ENCODE measurements at places on chromosomes 2 and 18. TPM values are rescaled to one million over a fixed set of nuclear protein-coding genes. Genes with fewer than 3 reads are reported as not detected.
A peak's percentile ranks its signal among the peaks of the same experiment; 100 is the strongest.

DNA sequence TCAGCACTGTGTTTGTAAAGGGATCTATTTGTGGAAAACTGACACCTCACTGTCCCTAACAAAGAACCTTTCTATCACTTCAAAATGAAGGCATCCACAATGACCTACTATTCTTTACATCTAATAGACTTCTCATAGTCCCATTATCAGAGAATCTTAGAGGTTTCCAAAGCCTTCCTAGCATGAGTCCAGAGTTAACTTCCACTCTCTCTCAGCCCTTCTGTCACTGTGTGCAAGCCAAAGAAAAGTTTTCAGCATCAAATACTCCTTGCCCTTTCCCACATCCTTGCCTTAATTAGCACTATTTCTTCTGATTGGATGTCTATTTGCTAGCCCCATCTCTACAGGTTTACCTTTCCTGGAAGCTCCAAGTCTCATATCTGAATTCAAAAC lies 178.5 kb downstream of the ERBB4 start:
- DNase-seq, result no peak

DNA sequence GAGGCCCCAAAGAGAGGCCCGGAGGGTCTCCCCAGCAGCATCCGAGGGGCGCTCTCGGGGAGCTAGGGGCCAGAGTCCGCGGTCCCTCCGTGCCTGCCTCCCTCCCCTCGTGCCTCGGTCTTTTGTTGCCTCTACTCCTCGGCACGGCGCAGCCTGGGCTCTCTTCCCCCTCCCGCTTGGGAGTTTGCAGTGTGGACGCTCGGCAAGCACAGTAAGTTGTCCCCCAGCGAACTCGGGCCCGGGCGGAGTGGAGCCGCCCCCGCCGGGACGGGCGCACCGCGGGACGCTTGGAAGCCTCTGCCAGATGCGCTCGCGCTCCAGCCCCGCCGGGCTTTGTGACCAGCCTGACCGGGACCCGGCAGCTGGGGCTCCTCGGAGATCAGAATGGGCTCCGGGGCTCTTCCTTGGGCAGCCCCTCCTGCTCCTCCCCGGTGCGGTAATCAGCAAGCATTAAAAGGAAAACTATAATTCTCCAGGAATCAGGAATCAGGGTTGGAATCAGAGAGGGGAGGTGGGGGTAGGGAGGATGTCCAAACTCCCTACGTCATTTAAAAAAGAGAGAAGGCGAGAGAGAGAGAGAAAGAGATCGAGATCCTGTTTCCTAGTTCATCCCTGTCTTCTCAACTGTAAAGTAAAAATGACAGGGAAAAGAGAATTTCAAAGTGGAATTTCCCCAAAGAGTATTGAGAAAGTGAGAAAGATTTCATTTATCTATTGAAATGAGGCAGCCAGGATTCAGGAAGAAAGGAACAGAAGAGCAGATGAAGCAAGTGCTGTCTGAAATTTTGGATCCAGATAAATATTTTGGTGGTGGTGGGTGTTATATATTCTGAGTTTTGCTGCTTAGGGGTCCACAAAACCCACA lies 786 bp upstream of the TMEM200C start:
- no peak for DNase-seq

- no peak for DNase-seq
Observed at GRCh38 chr2:15127876-15128275, 433.3 kb downstream of the NBAS start.

GRCh38 chr18:48666613-48667012 lies 127.8 kb downstream of the CTIF start:
- DNase-seq, result peak; percentile 33

GRCh38 chr2:234792621-234793022 lies 159.2 kb upstream of the SH3BP4 start:
- no peak for DNase-seq

- no peak for DNase-seq
Observed at GRCh38 chr2:67346718-67347407, 50.3 kb upstream of the ETAA1 start.

GRCh38 chr18:10140461-10141282 lies 226.9 kb downstream of the VAPA start:
- no peak for DNase-seq

DNA sequence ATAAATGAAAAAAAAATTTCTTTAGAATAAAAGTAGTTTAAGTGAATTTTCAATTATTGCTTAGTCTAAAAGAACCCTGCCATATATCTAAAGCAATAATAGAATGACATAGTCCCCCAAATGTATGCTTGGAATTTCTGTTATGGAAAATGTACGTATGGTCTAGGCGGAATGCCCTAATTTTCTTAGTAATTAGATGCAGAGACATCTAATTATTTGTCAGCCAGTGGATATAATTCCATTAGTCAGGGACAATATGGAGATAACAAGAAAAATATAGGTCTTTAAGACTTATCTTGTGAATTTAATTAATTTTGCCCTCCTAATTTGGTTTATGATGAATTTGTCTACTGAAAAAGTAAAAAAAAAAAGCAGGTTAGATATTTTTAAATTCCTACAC lies 460.9 kb upstream of the SOX11 start:
- no peak for DNase-seq

DNA sequence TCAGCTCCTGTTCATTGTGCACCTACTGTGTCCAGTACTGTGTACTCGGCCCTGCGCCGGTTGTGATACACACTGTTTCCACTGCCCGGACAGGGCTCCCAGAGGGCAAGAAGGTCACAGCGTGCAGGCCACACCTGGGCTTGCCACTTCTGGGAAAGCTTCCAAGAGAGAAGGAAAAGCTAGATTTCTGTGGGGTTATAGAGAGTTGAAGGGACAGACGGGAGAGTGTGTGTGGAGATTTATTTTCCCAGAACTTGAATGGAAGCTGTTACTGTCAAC lies 3.8 kb upstream of the CNDP1 start:
- peak; percentile 67 for DNase-seq

DNA sequence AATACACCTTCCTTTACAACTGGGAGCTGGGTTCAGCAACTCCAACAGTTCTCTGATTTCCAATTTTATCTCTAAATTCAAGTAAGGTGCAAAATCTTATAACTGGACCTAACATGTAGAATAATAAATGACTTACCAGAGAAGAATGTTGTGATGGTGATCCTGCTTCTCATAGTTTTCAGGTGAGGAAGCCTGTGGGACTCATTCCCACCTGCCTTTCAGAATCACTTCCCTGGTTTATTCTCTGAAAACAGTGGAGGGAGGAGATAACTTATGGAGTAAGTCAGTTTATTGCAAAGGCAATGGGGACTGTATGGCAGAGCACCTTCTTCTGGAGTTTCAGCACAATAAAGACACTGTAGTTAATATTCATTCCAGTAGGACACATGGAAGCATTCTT lies 1188.2 kb upstream of the FAM98A start:
- no peak for DNase-seq

- DNase-seq, result no peak
Observed at GRCh38 chr2:43125090-43125998, 101.1 kb downstream of the ZFP36L2 start.

GRCh38 chr2:38653380-38653714 lies 12.6 kb upstream of the GALM start:
- no peak for DNase-seq

GRCh38 chr2:224442071-224442967 lies 40.4 kb upstream of the FAM124B start:
- no peak for DNase-seq

DNA sequence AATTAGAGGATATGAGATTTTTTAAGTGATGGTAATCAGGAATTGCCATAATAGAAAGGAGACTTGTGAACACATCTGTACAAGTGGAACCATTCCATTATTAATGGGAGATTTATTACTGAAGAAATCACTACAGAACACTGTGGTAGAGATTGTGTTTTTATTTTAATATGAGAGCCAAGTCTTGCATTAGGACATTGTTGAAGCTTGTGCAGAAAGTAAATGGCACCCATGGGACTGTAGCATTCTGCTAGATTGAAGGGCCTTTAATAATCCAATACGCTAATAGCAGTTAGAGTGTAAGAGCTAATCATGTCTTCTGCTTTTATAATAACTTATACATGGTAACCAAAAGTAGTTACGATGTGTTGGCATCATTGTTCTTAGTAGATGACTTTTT lies 83.6 kb downstream of the VRK2 start:
- no peak for DNase-seq

- DNase-seq, result no peak
Observed at GRCh38 chr2:69309351-69310110, 77.5 kb downstream of the GFPT1 start.

DNA sequence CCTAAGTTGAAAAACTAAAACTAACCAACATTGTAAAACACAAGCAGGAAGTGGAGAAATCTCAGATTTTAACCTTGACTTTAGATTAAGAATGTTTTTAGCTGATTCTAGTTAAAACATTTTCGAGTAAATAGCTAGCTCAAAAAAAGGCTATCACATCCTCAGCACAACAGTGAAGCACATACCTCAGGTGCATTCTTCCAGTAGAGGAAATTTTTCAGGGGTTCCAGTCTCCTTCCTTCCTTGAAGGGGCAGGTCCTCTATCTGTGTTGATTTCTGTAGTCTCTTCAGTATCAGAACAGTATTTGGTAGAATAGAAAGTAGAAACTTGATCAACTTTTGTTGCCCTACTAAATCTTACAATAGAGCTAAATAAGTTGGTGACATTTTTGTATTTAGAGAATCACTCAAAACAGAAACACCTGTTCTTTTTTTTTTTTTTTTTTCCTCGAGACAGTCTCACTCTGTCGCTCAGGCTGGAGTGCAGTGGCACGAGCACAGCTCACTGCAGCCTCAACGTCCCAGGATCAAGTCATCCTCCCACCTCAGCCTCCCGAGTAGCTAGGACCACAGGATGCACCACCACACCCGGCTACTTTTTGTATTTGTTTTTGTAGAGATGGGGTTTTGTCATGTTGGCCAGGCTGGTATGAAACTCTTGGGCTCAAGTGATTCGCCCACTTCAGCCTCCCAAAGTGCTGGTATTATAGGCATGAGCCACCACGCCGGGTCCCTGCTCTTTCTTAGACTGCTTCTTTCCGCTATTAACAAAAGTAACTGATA lies 6.9 kb upstream of the GPR155 start:
- no peak for DNase-seq

DNA sequence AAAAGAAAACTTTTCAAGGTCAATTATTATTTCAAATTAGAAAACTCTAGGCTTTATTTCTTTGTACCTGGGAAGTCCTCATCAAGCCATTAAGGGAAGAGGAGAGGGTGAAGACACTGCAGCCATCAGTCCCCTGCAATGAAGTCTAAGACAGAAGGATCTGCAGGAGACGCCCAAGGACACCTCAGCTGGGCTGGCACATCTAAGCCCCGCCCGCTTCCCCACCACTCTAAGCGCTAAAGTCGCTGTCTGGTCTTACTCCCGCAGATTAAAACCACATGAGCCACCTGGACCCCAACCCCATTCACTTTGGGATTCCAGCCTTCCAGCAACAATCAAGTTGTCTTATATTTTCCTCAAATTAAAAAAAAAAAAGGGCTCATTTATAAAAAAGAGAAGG lies 104.4 kb downstream of the AFF3 start:
- DNase-seq, result no peak

- no peak for DNase-seq
Observed at GRCh38 chr2:157866666-157867642, 9.2 kb downstream of the ACVR1 start.

DNA sequence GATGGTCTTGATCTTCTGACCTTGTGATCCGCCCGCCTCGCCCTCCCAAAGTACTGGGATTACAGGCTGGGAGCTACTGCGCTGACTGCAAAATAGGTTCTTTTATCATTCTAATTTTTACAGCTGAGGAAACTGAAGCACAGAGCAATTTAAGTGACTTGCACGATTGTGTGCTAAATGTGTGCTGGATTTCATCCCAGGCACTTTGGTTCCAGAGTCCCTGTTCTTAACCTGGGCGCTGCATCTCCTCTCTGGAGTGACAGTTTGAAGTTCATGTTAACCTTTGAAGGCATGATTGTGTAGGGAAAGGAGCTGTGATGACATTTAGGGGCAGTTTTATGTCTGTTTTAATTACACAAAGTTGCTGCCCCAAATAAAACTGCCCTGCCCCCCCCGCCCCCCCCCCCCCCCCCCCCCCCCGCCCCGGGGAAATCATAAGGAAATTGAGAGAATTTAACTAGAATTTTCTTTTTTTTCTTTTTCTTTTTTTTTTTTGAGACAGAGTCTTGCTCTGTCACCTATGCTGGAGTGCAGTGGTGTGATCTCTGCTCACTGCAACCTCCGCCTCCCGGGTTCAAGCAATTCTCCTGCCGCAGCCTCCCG lies 5.6 kb downstream of the ACSL3 start:
- no peak for DNase-seq

GRCh38 chr2:44326548-44327264 lies 34.6 kb downstream of the PREPL start:
- DNase-seq, result no peak

DNA sequence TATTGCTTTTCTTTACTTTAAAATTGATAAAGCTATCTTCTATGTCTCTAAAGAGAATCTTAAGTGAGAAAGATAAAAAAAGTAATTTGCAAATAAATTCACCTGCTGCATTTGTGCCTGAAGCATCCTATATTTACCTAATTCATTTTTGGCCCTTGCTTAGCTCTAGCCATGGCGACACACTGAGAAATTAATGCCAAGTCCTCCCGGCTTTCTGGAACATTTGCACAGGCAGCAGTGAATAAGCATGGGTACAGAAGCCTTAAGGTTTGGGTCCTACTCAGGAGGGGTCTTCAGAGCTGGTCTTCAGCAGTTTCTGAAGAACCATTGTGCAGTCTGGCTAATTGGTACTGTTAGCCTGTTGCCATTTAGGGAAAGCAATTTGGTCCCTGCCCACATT lies 73.9 kb upstream of the ZEB2 start:
- DNase-seq, result no peak

Gene GPR45
- not detected for total RNA-seq

Gene NMUR1
- total RNA-seq, result 0.22 TPM

Gene RBKS
- 3.9 TPM for total RNA-seq

Gene TCF23
- total RNA-seq, result not detected

Gene ALPG
- total RNA-seq, result not detected

Gene ACADL
- total RNA-seq, result 6.2 TPM

Gene BCL2
- total RNA-seq, result 25.9 TPM

Gene RNPEPL1
- 73.8 TPM for total RNA-seq

Gene GBX2
- total RNA-seq, result not detected

Gene SERPINB4
- not detected for total RNA-seq

Gene IL1B
- total RNA-seq, result 0.48 TPM

Gene RGPD4
- 0.19 TPM for total RNA-seq

Gene SLC30A3
- 10.2 TPM for total RNA-seq

Gene ARHGAP28
- 2.1 TPM for total RNA-seq

Gene KATNAL2
- 5.7 TPM for total RNA-seq

All from cardiac septum (tissue), 1 donor.